ENCODE measurements at places on chromosomes 4 and X.

DNA sequence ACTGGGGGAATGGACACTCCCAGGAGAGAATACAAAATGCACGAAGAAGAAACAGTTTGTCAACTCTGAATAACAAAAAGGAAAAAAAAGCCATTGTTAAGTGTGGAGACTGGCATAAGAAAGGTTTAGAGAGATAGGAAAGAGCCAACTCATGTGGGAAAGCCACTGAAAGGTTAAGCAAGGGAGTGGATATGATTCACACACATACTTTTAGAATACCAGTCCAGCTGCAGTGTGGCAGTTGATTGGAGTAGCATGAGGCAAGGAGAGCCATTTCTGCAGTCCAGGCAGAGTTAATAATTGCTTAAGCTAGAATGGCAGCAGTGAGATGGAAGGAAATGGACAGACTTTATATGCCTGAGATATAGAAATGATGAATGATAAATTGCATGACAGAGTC is 36.9 kb upstream of the ADAD1 start:
- DNase-seq = no peak

DNA sequence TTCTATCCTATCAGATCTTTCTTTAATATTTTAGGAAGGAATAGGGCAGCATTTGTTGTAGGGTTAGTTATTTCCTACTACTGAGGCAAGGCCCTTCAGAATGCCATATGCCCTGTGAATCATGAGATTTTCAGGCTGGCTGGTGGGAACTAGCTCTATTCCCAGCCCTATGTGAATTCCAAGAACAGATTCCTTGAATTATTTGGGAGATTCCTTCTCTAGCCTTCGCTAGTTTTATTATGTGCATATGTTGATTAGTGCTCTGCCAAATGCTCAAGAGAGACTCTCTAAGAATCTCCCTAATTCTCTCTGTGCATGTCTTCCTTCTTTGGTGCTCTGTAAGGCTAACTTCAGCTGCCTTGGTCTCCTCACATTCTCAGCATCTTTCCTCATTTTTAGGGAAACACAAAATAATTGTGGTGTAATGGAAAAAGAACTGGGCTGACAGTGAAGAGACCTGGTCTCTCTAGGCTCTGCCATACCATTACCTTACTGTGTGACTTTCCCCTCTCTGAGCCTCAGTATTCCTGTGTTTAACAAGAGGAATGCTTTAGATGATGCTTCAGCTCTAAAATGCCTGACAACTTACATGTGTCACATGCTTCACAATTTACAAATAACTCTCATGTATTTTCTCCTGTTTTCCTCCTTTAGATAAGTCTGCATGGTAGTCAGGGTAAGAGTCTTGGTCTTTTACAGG is 79.7 kb downstream of the VMA21 start:
- no peak for DNase-seq

DNA sequence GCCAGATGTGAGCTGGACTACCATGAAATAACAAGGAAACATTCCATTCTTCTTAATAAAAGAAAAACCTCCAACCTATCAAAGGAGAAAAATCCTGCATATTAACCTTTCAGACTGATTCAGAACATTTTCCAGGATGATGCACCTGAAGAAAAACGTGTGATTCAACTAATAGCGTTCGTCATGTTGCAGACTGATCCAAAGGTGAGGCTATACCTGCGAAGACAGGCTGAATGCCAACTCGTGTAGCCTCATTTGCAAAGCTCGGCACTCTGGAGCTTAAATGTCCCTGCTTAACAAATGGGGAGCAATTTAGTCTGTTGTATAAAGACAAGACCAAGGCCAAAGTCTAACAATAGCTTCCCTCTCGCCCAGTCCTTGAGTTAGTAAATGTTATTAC is 172.0 kb upstream of the NOCT start:
- DNase-seq = no peak

DNA sequence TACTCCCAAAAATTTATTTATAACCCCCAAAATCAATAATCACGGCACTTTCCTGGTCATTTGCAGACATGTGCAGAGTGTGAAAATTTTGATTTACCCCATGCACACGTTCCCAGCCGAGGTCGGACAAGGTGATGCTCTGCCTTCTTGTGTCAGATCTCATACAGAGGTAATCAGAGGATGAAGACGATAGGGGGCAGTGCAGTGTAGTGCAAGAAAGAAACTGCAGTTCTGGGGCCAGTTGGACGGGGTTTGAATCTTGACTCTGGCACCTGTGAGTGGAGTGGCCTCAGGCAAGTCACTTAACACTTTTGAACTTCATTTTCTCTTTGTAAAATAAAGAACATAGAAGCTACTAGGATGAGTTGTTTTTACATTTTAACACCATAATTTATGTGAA is 88.4 kb downstream of the FRMPD3 start:
- peak; percentile 5 for DNase-seq

DNA sequence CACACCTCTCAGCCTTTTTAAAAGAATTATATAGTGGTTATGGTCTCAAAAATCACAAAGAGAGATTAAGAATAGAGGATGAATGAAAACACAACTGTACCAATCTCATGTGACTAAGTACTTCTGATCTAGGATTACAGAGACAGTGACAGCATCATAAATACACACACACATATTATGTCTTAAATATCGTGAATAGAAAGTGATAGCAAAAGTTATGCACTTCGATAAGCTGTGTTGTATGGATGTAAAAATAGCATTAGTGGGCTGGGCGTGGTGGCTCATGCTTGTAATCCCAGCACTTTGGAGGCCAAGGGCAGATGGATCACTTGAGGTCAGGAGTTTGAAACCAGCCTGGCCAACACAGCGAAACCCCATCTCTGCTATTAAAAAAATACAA is 25.0 kb downstream of the GYPA start:
- DNase-seq = no peak

DNA sequence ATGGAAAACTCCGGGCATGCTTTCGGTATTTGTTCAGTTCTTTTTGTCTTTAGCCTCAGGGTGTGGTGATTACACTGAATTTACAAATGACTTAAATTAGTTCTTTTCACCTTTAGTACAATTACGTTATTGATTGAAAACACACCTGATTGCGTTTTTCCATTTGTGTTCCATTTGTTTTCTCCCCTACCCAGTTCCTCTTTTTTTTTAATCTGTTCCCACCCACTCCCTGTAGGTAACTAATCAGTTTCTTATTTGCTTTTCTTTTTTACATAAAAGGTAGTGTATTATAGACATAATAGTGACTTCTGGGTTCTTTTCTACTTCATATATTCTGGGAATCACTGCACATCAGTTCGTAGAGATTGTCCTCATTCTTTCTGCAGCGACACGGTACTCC is 53.4 kb downstream of the TNIP2 start:
- DNase-seq = no peak

DNA sequence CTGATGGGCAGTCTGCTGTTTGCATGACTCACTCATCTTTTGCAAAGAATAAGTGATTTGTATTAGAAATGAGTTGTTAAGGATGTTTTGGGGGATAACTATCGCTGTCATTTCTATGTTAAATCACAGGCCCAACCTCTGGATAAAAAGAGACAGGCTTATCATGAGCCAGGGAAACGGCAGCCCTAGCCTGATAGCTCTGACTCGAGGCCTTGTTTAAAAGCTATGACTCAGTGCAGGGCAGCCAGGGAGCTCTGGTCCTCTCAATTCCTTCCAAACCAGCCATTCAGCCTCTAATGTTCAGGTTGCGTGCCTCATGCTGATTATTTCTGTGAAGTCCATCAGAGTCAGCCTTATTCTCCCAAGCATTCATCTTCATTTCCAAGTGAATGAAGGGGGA is 305.9 kb upstream of the HAND2 start:
- no peak for DNase-seq

- no peak for DNase-seq
These were observed 14.9 kb upstream of the PDZD4 start for GRCh38 chrX:153845195-153845594.

GRCh38 chrX:44085209-44085608 is 112.0 kb upstream of the NDP start:
- DNase-seq = no peak

DNA sequence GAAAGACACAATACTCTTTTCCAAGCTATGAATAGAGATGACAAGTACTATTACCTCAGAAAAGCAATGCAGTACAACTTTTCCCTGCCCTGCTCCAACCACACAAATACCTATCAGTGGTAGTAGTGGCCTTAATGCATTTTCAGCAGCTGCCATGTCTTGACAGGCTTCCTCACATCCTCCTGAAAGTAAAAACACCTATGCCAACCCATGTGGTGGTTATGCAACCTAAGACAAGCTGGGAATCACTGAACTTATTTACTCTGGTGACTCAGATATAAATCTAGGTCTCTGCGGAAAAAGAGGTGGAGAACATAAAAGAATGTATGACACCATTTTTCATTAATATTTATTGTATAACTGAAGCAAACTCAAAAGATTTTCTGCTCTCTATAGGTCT is 14.5 kb downstream of the WDFY3 start:
- DNase-seq = no peak

- no peak for DNase-seq
These were observed 189.3 kb upstream of the GPRIN3 start for GRCh38 chr4:89496851-89497250.

GRCh38 chr4:105894660-105895582 is at the start of gene NPNT:
Gene NPNT, plus strand, starts transcription at chr4:105895471. Its CDS starts 182 bp downstream, at chr4:105895653.
- no peak for DNase-seq

DNA sequence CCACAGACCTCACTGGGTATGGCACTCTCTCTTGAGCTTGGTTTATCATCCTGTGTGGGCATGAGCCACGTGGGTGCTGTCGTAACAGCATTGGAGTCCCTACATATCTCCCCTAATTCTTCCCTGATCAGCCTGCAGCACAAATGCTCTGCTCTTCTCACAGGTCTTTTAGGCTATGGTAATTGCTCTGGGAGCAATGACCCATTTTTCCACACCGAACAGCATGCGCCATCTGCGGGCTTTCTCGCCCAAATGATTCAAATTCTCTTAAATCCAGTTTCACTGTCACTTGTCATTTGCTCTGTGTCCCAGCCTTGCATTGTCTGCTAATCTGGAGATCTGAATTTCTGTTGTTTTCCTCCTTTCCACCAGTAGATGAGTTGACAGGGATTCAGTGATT is 48.9 kb upstream of the GATB start:
- DNase-seq = no peak

GRCh38 chr4:168293386-168293975 is 25.1 kb downstream of the DDX60 start:
- DNase-seq = no peak

- DNase-seq = no peak
These were observed 22.0 kb downstream of the GPM6A start for GRCh38 chr4:175790083-175790482.

- no peak for DNase-seq
These were observed 442 bp downstream of the MOSPD2 start for GRCh38 chrX:14873676-14874049.

GRCh38 chr4:127730142-127730913 is at the start of gene SLC25A31:
Gene SLC25A31, plus strand, starts transcription at chr4:127730400. Its CDS starts 146 bp downstream, at chr4:127730546.
- no peak for DNase-seq

GRCh38 chrX:123909523-123909922 is 49.7 kb downstream of the XIAP start:
- no peak for DNase-seq

- DNase-seq = no peak
These were observed 46.9 kb upstream of the TLL1 start for GRCh38 chr4:165826166-165826565.

GRCh38 chr4:48044298-48044697 is 27.7 kb downstream of the NIPAL1 start:
- no peak for DNase-seq

DNA sequence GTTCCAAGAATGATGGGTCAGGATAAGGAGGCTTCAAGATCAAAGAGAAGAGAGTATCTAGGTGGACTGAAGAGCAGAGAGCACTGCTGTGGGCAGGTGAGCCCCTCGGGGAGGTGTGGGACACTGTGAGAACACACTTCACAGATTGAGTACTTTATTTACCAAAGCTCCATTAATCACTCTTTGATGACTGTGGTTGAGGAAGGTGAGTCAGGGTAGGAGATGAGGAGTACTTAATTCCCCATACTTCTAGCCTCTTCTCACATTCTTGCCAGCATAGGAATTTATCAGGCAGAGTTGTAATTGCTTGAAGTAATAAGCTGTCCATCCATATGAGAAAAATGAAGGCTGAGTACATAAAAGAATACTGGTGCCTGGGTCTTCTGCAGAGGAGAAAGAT is 375.3 kb downstream of the PCDH10 start:
- DNase-seq = no peak

DNA sequence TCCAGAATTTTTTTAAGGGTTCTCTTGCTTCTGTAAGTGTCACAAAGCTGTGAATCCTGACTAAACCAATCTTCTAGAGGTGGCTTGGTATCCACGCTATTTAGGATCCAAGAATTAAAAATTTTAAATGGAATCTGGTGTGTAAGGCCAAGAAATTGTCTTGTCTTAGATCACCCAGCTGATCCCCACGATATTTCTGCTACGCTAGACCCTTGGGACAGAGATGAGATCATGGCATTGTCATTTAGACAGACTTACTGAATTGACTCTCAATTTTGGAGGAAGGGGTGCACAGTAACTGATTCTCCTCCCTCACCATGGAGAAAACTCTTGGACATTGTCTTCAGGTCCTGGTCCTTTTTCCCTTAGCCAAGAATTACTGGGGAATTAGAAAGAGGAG is 5.7 kb downstream of the GPRIN3 start:
- no peak for DNase-seq

Data from GM12864 (cell line).